ENCODE measurements at places on chromosomes 4 and X.

DNA sequence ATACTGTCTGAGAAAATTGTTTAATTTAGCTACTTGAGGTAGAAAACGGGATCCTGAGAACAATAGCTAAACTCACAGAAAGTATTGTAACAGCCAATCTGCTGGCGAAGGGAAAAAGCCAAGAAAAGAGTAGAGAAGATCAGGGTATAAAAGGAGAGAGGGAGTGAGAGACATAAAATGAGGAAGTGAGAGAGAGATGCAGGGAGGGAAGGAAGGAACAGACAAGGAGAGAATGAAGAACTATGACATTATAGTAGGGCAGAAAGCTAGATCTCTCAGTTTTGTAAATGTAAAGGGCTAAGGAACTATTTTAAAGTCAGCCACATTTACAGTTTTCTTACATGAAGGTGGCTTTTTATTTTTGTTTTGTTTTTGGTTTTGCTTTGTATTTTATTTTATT, 1.6 kb upstream of the GIMD1 start:
- no peak for DNase-seq

- no peak for DNase-seq
Measured at GRCh38 chrX:37717708-37718107, 32.1 kb downstream of the XK start.

DNA sequence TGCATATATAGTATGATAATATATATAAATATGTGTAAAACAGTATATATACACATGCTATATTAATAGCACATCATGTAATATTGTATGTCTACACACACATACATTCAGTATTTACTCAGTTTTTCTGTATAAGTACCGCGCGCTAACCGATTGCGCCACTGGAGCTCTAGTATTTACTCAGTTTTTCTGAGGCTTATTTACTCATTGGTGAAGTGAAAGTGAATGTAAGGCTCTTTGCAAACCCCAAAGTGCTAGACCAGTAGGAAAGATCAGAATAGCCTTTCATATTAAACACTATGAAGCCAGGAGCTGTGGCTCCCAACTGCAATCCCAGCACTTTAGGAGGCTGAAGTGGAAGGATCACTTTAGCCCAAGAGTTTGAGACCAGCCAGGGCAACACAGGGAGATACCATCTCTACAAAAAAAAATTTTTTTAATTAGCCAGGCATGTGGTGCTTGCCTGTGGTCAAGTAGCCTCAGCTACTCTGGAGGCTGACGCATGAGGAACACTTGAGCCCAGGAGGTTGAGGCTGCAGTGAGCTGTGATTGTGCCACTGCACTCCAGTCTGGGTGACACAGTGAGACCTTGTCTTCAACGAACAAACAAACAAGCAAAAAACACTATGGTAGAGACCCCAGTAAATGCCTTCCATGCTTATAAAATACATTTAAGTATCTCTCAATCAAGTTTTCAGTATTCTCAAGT, 125.8 kb downstream of the KIT start:
- peak; percentile 7 for DNase-seq

- no peak for DNase-seq
Measured at GRCh38 chrX:30961387-30962174, 72.5 kb upstream of the TAB3 start.

GRCh38 chr4:40808926-40809457, 59.2 kb downstream of the NSUN7 start:
- DNase-seq: no peak

GRCh38 chr4:58175024-58175423, 1064.8 kb upstream of the IGFBP7 start:
- no peak for DNase-seq

DNA sequence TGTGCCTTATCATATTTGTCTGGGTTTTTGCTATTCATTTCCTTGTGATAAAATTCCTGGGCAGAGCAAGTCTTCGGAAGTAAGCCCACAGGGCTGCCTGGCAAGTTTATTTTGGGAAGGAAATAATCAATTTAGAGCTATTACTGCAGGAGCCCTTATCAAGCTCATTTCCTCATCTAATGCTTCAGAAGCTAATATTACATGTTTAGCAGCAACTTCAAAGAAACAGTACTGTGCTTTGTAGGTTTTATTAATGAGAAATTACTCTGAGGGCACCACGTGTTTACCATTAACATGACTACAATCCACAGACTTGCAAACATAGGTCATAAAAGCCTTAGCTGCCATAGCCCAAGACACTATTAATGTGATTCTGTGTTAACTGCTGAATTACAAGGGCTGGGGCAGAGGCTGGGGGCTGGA, 540.0 kb downstream of the SPRY1 start:
- DNase-seq: no peak

GRCh38 chrX:13008189-13008533, 33.3 kb downstream of the TMSB4X start:
- DNase-seq: peak; percentile 59
